ENCODE measurements at places on chromosomes 6 and 20. TPM values are rescaled to one million over a fixed set of nuclear protein-coding genes. Genes with fewer than 3 reads are reported as not detected.

DNA sequence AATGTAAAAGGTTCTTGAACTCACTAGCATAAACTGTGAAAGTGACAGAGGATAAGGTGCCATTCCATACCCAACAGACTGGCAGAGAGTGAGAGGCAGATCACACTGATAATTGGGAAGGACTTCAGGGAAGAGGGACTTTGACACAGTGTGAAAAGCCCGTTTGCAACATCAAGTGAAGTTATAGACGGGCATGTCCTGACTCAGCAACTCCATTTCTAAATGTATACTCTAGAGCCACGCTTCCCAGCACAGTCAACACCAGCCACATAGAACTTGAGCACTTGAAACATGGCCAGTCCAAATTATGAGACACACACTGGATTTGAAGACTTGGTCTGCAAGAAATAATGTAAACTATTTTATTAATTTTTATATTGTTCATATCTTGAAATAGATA lies 45.9 kb upstream of the XRN2 start:
- no peak overlapping the region for H3K27ac ChIP-seq
- H3K4me3 ChIP-seq: no peak overlapping the region
- H3K27me3 ChIP-seq: no peaks in the 10 kb centered on the region
- no peak for DNase-seq

The SNRPB2 gene
- 49.9 TPM for total RNA-seq

DNA sequence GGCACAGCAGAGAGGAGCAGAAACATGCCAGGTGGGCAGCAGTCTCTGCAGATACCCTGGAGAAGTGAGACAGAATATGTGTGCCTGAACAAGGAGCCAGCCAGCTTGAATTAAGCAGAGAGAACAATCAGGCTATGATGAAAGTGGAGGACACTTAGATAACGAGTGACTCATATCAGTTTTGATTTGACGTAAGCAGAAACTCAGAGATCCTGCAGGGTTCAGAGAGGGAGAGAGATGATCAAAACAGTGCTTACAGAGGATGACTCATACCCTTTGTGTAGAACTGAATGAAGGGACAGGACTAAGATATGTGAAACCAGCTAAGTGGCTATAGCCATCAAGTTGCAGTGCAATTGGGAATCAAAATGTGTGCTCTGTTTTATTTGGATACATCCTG lies 300.7 kb downstream of the TENT5A start:
- no peaks in the 10 kb centered on the region for H3K36me3 ChIP-seq
- H3K27ac ChIP-seq: no peak overlapping the region
- no peak for DNase-seq
- H3K4me1 ChIP-seq: no peaks in the 10 kb centered on the region
- no peak overlapping the region for H3K4me3 ChIP-seq
- no peaks in the 10 kb centered on the region for H3K27me3 ChIP-seq

DNA sequence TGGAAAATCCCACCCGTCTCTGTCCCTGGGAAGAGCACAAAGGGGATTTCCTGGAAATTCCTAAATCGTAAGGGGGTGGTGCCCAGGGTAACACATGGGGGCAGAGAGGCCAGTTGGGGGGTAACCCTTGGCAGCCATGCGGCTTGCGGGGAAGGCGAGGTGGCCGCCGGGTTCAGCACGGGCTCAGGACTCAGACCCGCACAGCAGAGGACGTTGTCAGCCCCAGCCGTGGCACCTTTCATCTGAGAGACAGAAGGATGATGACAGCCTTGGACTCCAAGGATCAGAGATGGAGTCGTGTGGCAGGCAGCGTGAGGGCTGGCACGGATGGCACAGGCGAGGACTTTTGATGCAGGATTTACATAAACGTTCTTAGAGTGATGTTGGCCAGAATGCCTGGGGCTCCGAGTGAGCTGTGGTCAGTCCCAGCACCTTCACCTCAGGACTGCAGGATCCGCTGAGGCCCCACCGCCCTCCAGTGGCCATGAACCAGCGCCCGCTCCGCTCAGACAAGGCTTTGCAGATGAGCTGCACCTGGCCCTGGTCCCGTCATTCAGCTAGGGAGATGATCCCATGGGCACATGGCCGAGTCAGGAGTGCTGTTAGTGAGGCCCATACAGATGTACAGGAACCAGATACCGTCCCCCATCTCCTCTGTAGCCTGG lies 190.3 kb downstream of the TAF4 start:
- no peak overlapping the region for H3K27ac ChIP-seq
- no peaks in the 10 kb centered on the region for H3K4me1 ChIP-seq
- no peak overlapping the region for H3K4me3 ChIP-seq
- no peak for DNase-seq
- no peaks in the 10 kb centered on the region for H3K27me3 ChIP-seq

The C20orf202 gene
- total RNA-seq: 0.39 TPM
